Stimulated activated CD4-positive, alpha-beta T cell treated with anti-CD3 and anti-CD28 coated beads, Interleukin-1b, Interleukin-23, amount 100 ng/mL, for 48 hours (primary cell): ENCODE measurements at places on chromosomes 3 and 15.

DNA sequence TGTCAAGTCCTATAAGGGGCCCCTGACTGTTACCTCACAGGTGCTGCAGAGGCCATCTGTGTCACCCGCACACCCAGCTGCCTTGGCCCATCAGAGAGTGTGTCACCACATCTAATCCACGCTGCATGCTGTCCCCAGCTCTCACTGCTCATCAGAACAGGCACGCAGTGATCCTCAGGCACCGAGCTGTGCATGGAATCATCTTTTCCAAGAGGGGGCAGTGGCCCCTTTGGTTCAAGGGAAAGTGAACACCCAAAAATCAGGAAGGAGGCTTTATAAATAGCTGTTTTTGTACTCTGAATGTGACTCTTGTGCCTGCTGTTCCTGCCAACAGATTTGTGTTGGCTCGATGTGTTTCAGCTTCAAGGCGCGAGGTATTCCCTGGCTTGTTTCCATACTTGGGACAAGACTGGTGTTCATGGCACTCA is 110.3 kb upstream of the ETV5 start:
- no peak for DNase-seq

GRCh38 chr3:84965141-84965540 is 6.4 kb downstream of the CADM2 start:
- DNase-seq, result no peak

DNA sequence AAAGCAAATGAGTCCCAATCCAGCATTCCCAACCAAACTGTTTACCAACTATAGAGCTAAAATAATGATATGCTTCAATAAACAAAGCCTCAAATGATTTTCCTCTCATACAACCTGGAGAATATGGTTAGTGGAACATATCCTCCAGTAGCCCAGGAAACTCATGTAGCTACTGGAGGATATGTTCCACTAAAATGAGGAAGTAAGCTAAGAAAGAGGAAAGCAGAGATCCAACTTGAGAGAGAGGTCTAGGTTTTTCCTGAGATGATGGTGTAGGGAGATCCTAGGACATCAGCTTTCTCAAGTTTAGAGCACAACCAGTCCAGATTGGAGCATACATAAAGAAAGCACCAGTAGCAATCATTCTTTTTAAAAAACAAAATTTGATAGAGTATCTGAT is 44.6 kb upstream of the SLC4A7 start:
- DNase-seq, result no peak

DNA sequence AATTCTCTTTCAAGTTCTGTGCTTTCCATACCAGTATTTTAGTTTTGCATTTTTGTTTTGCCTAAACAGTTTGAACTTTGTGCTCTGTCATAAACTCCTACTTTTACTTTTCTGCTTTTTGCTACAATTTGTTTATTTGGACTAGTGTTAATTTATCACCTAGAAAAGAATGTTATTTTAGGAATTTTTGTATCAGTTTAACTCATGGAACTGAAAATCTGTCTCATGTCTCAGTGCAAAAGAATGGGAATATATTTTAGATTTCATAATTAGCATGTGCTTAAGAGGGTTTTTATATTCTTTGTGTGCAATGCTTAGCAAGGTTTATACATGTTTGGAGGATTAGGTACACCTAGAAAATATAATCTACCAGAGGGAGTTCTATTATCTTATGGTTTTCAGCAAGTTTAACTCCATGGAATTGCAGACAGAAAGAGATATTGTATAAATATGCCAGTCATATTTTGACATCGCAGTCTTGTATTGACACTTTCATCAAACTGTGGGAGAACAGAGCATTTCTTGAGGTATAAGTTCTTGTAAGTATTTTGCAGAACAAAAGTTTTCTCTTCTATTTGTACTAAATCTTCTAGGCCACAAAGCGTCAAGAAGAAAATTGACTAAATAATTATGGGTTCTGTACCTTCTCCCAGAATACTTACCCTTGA is 409.9 kb downstream of the RBMS3 start:
- DNase-seq, result no peak

- DNase-seq, result no peak
Measured at GRCh38 chr15:88022716-88023115, 233.8 kb downstream of the NTRK3 start.

GRCh38 chr3:58037141-58037910 is 29.1 kb downstream of the FLNB start:
- DNase-seq, result no peak

DNA sequence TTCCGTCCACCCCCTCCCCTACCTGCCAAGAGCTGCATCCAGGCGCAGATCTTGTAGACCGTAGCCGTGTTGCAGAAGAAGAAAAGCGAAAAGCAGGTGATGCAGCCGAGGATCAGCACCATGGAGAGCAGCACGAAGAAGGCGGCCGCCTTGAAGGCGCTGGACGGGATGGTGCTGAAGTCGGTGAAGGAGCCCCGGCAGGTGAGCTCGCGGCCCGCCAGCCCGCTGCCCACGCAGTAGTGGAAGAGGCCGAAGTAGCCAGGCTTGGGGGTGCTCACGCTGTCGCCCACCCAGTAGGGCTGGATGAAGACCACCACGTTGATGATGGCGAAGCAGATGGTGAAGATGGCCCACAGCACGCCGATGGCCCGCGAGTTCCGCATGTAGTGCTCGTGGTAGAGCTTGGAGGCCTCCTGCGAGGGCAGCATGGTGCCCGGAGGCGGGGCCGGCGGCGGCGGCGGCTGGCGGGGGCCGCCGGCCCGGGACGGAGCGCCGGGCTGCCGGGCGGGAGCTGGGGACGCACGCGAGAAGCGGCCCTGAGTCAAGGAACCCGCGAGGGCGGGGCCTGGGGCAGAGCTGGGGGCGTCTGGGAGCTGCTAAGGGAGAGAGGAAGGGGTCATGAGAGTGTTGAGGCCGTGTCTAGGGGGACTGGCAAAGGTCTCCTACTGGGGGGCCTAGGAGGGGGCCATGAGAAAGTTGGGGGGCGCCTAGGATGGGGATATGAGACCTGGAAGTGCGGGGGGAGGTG is 1.2 kb downstream of the LHFPL4 start:
- peak; percentile 32 for DNase-seq

- no peak for DNase-seq
Measured at GRCh38 chr3:197811343-197811742, 20.3 kb downstream of the LRCH3 start.

GRCh38 chr15:85059734-85060133 is 78.1 kb downstream of the PDE8A start:
- no peak for DNase-seq

DNA sequence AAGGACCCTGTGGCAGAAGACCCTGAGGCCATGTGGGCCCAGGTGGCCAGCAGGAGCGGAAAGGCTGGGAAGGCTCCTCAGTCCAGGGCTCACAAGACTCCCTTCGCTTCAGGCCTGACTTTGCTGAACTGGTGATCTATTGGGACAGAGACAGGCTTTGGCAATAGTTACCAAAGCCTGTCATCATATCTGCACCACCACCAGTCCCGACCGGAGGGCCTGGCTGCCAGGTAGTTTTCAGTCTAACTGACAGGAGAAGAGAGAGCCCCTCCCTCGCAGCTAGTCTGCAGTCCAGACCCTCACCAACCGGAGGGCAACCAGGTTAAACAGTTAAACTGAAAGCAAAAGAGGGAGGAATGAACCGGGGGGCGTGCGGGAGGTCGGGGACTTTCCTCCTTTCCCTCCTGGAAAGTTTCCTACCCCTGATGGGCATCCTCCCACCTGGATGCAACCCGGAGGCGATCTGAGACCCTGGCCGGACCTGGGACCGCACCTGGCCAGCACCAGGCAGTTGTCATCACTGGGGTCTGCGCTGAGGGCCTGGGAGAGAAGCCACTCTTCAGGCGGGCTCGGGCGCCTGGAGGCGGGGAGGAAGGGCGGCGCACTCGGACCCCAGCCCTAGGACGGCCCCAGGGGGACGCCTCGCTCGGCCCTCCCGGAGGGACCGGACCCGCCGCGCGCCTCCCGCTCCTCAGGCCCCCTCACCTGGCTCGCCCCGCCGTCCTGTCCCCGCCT is 435 bp downstream of the RAB27A start:
- DNase-seq, result peak; percentile 56

DNA sequence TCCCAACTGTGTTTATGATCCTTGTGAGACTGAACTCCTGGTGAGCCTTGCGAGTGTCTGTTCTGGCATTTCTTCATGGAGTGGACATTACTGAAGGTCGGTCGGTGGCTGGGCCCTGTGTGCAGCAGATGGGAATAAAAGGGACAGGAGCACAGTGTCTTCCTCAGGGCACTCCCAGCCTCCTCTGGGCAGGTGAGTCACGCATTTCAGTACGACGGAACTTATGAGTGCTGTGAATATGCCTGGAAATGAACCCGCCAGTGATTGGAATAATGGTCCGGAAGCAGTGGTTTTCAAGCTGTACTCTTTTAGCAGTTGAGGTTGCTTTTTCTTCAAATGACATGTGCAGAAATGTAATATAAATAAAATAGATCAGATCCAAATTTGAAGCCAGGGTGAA is 55.1 kb downstream of the LARS2 start:
- no peak for DNase-seq

GRCh38 chr3:8954938-8955763 is 8.1 kb downstream of the RAD18 start:
- DNase-seq, result no peak

- DNase-seq, result no peak
Measured at GRCh38 chr3:110519071-110519470, 552.5 kb upstream of the NECTIN3 start.

DNA sequence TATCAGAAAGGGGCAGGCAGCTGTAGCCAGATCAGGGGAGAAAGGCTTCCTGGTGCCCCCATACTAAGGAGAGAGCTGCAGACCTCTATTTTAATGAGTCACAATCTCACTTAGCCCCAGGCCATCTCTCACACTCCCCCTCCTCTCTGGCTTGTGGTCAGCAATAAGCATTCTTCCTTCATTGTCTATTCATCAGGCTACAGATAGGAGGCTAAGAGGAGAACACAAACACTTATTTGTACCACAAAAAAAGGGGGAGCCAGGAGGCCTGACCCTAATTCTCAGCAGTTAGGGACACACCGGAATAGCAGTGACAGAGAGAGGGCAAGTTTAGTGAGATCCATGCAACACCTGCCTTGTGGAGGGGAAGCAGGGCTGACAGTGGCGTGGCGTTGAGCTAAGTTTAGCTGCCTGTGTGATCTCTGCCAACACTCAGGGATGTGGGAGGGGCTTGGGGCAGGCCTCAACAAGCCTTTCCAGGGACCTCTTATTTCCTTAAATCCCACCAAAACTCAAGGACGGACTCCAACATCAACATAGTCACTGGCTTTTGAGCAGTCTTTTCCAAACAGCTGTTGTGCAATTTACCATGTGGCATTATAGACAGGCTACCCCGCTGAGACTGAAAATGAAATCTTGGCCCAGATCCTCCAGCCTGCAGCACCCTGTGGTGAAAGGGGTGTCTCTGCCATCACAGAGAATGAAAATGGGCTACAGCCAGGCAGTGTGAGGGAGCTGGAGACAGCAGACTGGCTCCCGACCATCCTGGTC is 191.9 kb upstream of the TSC22D2 start:
- no peak for DNase-seq

GRCh38 chr15:79620112-79620857 is 188.1 kb downstream of the MINAR1 start:
- DNase-seq, result no peak

DNA sequence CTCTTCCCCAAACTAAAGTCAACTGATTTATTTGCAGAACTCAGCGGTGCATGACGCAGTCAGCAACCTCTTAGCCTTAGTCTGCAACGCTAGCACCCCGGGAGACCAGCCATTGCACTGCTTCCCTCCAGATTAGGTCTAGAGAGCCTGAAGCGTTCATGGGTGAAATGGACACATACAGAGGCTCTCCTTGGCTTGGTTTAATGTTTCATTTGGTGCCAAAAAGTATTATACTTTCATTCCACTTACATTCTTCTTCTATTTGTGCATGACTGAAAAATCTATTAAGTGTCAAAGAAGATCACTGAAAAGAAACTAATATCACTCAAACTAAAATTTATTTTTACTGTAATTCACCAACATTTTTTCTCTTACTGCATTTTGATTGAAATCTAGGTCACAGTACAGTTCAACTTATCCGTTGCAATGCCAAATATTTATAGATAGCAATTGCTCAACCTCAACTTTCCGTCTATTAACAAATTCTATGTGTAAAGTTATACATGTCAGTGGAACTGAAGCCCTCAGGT is 116.2 kb downstream of the ROBO1 start:
- DNase-seq, result no peak

DNA sequence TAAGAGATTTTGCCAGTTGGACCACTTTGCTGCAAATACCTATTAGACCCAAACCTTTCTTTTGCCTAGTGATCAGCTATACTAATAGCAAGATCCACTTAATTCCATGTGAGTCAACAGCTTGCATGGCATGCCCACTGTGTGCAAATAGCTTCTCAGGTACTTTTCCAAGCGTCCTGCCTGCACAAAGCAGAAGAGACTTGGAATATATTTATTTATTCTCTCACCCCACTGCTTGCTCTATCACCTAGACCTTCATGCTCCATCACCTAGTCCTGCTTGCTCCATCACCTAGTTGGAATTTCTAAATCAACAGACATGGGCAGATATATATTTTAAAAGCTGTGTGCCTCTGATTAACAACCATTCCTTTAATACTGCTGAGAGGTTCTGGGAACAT is 47.6 kb downstream of the MBNL1 start:
- no peak for DNase-seq

- no peak for DNase-seq
Measured at GRCh38 chr15:89807689-89808088, 7.0 kb downstream of the ANPEP start.

GRCh38 chr15:39079296-39079847 is 501.5 kb upstream of the THBS1 start:
- no peak for DNase-seq

GRCh38 chr3:147875498-147875897 is 466.3 kb downstream of the ZIC1 start:
- no peak for DNase-seq

GRCh38 chr3:140699516-140700231 is 21.8 kb downstream of the TRIM42 start:
- DNase-seq, result no peak

DNA sequence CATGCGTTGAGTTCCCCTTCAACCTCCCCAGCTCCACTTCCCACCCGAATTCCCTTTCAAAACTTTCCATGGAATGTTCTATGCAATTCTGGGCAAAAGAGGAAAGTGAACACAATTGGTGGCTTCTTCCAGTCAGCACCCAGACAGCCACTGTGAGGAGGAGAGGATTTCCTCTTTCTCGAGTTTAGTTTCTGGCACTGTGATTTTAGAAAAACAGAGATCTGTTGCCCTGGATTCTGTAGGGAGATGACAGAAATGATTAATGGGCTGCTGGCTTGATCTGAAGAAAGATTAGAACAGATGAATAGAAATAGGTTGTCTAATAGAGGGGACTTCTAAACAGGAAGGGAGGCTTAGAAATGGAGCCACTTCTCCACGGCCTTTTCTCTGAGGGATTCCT is 172.0 kb downstream of the MCTP2 start:
- DNase-seq, result no peak

GRCh38 chr3:183158113-183158512 is 4.4 kb downstream of the LAMP3 start:
- no peak for DNase-seq

DNA sequence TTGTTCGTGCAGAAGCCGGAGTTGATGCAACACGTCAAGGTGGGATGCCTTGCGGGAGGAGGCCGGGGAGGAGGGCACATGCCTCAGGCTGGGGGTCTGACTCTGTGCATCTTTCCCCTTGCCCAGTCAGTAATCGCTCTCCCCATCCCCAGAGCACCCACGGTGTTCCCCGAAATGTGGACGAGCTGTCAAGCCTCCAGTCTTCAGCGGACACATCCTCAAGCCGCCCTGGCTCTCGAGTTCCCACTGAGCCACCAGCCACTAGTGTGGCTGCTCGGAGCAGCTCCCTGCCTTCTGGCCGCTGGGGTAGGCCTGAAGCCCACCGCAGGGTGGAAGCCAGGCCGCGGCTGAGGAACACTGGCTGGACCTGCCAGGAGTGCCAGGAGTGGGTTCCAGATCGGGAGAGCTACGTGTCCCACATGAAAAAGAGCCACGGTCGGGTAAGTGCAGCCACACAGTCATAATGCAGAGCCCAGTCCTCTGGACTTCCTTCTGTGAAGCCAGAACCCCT is 18.7 kb upstream of the ALPK3 start:
- no peak for DNase-seq
